ENCODE measurements at places on chromosomes 13 and 19.
A peak's percentile ranks its signal among the peaks of the same experiment; 100 is the strongest.

- no peak for DNase-seq
These were observed 19.2 kb upstream of the VSTM2B start for GRCh38 chr19:29506619-29506911.

DNA sequence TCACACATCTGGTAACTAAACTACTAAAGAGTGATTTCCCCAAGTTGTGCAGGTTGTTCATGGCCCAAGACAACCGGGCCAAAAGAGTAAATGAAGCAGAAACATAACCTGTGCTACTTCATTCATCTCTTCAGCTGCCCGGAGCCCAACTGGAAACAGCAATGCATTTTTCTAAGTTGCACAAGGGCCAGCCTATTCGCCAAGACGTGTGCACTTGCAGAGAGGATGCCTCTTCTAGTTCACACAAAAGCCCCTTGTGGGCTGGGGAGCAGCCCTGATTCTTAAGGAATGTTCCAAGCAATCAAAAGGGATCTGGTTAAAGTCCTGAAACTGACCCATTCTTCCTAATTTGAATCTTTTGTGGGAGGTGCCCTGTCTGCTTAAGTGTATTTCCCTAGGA is 275.8 kb downstream of the SHISA2 start:
- DNase-seq: no peak

DNA sequence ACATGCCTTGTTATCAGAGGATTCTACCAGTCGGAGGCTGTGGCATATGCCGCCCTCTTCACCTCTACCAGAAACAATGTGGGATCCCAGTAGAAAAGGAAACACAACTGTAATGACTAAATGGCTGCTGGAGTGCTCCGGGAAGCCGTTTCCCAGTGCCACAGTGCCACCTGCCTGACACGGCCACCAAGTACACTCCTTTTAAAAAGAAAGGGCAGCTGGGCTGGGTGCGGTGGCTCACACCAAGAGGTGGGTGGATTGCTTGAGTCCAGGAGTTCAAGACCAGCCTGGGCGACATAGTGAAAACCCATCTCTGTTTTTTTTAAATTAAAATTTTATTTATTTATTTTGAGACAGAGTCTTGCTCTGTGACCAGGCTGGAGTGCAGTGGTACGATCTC is 67.3 kb downstream of the TRPM4 start:
- peak; percentile 77 for DNase-seq

GRCh38 chr13:47837104-47837880 is 163.8 kb downstream of the SUCLA2 start:
- no peak for DNase-seq

DNA sequence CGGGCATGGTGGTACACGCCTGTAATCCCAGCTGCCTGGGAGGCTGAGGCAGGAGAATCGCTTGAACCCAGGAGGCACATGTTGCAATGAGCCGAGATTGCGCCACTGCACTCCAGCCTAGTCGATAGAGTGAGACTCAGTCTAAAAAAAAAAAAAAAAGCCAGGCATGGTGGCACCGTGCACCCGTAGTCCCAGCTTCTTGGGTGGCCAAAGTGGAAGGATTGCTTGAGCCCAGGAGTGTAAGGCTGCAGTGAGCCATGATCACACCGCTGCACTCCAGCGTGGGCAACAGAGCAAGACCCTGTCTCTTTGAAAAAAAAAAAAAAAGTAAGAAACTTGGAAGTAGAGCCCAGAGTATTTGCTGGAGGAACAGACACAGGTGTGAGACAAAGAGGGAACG is 27.7 kb downstream of the CCDC8 start:
- DNase-seq: no peak

- DNase-seq: no peak
These were observed 13.9 kb downstream of the ZNF543 start for GRCh38 chr19:57334191-57334590.

DNA sequence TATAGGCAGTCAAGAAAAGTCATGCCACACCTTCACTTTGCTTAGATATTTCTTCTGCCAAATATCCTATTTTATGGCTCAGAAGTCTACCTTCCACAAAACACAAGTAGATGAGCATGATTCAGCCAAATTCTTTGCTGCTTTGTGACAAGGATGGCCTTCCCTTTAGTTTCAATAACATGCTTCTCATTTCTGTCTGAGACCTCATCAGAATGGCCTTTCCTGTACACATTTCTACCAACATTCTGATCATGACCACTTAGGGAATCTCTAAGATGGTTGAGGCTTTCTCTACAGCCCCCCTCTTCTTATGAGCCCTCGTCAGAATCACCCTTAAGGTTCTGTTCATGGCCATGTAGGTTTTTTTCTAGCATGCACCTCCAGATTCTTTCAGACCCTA is 96.2 kb downstream of the COL4A2 start:
- DNase-seq: no peak

GRCh38 chr19:13022859-13023636 is 27.8 kb downstream of the NFIX start:
- DNase-seq: no peak

- DNase-seq: no peak
These were observed 342.5 kb downstream of the TEX29 start for GRCh38 chr13:111662895-111663294.

DNA sequence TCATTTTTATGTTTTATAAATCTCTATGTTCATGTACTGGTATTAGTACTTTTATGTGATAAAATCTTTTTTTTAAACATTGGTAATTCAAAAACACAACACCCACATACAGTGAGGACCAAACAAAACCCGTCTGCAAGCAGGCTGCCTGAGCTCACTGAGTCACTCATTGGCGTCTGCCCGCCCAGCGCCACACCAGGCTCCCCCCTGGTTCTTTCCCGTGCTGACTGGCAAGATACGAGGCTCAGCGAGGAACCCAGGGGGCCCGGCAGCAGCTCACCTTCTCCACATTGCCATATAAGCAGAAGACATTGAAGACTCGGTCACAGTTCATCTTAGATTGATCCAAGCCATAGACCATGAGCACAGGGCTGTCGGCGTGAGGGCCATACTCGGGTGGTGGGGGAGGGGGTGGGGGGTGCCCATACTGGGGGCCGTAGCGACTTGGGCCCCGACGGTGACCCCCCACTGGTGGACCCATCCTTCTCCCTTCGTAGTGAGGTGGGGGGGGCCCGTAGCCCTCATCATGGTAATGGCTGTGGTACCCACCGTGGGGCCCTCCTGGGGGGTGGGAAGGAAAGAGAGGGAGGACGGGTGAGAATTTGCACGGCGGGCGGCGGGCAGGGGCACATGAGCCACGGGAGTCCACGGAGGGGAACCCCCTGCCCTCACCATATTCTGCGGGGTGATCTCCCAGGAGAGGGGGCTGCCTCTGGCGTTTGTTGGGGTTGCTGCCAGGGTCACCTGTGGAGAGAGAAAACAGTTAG is 8.4 kb upstream of the ECH1 start:
- DNase-seq: no peak

DNA sequence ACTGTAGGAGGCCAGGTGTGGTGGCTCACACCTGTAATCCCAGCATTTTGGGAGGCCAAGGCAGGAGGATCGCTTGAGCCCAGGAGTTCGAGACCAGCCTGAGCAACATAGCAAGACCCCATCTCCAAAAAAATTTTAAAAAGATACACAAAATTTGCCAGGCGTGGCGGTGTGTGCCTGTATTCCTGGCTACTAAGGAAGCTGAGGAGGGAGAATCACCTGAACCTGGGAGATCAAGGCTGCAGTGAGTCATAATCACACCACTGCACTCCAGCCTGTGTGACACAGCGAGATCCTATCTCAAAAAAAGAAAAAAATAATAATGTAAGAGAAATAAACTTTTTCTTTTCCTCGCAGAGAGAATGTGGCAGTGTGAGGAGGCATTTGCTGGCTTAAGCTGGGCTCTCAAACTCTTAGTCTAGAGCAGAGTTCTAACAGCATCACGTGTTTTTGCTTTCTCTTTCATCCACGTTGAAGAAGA is 21.1 kb downstream of the FAM187B start:
- DNase-seq: no peak
